ENCODE measurements at places on chromosomes 16 and 17.

DNA sequence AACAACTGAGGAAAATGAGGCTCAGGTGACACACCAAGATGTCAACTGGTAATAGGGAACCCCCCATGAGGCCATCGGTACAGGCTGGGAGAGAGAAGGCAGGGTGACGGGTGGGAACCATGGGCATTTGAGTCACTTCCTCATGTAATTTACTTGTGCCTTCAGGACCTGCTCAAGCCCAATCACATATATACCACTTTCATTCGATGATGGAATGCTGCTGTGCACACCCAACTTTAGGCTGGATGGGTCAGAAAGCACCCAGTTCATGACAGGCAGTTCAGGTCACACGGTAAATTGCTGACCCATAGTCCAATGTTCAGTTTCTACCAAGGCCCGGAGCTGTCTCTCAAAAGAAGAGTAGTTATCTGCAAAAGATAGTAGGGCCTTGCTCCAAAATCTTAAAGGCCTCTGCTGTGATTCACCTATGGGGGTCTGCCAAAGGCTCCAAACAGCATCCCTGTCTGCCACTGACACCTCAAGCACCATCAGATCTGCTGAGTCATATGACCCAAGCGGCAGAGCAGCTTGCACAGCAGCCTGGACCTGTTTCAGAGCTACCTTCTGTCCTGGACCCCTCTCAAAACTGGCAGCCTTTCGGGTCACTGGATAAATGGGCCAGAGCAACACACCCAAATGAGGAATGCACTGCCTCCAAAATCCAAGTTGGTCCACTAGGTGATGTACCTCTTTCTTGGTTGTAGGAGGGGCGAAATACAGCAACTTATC is 24.7 kb downstream of the ZZEF1 start:
- no peak for DNase-seq

- no peak for DNase-seq
These were observed 30.6 kb downstream of the METRNL start for GRCh38 chr17:83109793-83110645.

- DNase-seq: no peak
These were observed 1.7 kb downstream of the HOXB1 start for GRCh38 chr17:48528936-48529682.

DNA sequence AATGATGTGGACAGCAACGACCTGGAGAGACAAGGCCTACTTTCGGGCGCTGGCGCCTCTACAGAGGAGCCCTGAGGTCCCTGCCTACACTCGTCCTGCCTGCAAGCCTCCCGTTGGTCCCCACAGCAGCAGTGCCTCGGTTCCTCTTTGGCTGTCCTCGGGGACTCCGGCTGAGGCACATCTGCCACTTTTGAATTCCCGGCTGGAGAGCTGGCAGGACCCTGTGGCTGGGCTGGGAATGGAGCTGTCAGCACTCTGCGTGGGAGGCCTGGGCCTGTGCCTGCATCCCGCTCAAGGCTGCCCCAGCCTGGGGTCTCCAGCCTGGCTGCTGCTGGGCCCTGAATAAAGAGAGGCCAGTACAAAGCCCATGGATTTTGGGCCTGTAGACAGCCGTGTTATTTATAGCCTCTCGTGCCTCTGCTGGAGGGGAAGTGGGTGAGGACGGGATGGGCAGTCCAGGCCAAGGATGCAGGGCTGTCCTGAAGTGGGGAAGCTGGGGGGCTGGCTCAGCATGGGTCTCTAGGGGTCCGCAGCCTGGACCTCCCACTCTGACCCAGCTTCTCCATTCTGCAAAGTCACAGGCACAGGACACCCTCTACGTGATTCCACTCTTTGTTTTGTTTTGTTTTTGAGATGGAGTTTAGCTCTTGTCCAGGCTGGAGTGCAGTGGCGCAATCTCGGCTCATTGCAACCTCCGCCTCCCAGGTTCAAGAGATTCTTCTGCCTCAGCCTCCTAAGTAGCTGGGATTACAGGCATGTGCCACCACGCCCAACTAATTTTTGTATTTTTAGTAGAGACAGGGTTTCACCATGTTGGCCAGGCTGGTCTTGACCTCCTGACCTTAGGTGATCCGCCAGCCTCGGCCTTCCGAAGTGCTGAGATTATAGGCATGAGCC is 10.6 kb upstream of the SPNS2 start:
- no peak for DNase-seq

DNA sequence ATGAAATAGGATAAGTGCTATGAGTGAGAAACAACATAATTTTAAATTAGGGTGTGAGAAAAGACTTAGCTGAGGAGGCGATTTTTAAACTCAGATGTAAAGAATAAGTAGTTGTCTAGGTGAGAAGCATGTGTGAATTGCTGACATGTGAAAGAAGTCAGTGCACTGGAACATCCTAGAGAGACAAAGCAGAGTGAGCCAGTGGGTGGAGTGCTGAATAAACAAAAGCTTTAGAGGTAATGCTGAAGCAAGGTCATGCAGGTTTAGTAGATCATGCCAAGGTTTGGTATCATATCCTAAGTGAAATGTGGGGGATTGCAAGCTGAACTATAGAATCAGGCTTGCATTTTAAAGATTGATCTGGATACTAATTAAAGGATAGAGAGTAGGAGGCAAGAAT is 89.4 kb downstream of the KIF2B start:
- no peak for DNase-seq

- no peak for DNase-seq
These were observed 1.9 kb upstream of the KRTAP4-5 start for GRCh38 chr17:41151525-41151924.

GRCh38 chr16:732936-733335 is 6.0 kb downstream of the HAGHL start:
- DNase-seq: no peak

DNA sequence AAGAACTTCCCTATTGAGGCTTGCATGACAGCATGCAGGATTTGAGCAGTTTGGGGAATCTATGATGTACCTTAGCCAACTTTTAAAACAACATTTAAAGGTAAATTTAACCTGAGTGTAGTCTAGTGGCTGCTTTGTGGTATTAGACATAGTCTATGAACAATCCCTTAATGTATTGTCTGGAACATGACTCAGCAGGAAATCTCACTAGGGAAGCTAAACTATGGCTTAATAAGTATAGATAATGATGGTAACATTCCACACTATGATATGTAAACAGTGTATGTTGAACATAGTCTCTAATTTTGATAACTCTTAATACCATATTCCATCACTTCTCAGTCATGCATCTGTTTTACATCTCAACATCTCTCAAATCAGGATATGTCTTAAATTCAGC is 52.1 kb upstream of the SLC12A3 start:
- no peak for DNase-seq
